Neural progenitor cell (in vitro differentiated cells): ENCODE measurements at places on chromosomes 6 and 20.
A peak's percentile ranks its signal among the peaks of the same experiment; 100 is the strongest.

DNA sequence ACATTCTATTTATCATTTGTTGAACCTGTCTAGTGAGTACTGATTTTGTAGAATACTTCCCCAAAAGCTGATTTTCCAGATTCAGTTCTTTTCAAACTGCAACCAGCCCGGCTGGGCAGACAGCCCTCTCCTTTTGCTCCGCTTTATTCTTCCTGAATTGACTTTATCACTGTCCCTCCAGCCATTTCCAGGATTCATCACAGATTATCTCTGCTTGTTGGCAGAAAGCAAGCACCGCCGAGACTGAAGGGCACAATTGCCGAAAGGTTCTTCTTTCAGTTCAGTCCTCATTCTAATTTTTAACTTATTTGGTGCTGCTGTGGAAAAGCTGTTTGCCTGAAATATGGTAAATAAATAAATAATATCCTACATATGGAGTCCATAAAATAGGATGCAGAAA lies 369.1 kb upstream of the FLRT3 start:
- DNase-seq, result no peak

DNA sequence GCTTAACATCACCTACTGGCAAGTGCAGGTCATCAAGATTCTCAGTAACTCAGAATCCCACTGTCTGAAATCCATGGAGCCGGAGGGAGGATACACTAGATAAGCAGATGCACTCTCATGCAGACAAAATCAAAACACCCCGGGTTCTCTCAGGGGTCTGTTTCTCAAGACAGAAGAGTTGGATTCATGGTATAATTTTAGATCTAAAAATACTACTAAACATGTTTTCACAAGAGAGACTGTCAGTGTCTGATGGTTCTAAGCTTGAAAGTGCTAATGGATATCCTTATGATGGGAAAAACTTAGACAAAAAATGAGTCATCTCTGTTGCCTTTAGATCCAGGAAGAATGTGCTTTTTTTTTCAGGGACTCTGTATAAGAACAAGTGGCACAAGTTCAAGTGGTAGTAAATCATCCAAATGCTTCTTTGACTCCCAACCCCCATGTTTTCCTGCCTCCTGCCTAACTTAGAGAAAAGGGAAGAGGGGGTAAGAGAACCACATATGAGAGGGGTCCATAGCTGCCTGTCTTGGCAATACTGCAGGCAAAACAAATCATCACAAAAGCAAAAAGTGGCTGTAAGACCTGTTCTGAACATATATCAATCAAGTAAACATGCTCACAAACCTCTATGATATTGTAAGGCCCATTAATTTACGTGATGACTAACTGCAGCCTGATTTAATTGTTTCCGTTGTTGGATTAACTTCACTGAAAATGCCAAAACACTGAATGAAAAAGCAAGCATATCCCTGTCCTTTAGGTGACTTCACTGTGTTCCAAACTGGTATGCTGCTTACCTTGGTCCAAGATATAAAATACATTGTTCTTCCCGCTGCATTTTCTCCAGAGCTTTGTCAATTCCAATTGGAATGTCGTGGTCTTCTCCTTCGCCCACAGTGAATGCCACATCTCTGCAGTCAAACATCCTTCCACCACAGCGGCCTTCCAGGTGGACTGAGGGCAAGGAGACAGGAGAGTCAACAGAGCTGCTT lies 84.0 kb upstream of the TULP1 start:
- DNase-seq, result no peak

DNA sequence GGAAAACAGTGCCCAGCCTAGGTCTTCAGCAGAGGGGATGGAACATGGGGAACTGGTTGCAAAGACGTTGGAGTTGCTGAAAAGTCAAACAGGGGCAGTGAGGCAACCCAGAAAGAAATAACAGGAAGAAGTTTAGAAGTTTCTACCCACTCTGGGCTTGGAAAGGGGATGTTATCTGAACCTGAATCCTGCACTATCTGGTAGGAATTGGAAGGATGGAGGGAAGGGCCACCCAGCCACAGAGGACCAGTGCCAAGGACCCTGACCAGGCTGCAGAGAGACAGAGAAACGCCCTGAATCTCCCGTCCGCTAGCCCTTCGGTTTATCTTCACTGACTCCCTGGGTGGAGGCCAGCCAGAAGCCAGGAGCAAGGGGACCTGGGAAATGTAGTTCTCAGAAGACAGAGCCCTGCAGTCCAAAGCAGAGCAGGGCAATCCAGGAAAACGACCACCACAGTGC lies 217.3 kb upstream of the RREB1 start:
- DNase-seq, result peak; percentile 57

DNA sequence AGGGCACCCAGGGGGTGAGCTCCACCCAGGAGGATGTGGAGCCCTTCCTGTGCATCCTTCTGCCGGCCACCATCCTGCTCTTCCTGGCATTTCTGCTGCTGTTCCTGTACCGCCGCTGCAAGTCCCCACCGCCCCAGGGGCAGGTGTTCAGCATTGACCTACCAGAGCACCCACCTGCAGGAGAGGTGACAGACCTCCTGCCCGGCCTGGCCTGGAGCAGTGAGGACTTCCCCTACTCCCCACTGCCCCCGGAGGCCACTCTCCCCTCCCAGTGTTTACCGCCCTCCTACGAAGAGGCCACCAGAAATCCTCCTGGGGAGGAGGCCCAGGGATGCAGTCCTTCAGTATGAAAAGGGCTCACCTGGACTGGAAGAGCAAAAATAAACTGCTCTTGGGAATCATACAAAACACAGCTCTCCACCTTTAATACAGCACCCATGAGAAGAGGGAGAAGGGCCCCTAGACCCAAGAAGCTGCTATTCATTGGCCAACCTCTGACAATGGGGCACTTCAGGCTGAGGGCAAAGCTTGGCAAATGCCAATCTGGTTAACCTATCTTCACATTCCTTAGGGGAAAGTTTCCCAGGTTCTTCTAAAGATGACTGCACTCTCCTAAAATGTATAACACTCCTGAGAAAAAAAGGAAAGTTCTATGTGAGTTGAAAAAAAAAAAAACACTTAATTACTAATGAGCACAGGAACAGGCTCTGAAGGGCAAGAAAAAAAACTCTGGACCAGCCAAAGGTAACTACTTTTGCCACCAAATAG lies 5.0 kb downstream of the SMIM28 start:
- DNase-seq, result no peak
